ENCODE measurements at places on chromosomes 7 and 10.

DNA sequence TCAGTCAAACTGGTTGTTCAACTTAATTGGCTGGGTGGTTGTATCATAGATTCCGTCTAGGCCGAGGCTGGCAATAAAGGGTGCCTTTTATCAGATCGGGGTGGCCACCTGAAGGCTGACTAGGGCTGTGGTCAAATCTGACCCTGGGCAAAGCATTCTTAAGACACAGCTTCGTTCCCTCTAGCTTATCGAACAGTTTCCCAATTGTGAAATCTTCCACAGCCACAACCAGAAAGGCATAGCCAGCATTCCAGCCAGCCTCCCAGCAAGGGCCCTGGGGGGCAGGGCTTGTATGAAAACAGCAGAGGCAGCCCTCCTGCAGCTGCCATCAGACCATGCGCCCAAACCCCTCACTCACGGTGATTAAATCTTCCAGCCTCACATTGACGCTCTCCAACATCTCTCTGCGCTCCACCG is 42.5 kb upstream of the TMEM213 start:
- DNase-seq = peak; percentile 8

DNA sequence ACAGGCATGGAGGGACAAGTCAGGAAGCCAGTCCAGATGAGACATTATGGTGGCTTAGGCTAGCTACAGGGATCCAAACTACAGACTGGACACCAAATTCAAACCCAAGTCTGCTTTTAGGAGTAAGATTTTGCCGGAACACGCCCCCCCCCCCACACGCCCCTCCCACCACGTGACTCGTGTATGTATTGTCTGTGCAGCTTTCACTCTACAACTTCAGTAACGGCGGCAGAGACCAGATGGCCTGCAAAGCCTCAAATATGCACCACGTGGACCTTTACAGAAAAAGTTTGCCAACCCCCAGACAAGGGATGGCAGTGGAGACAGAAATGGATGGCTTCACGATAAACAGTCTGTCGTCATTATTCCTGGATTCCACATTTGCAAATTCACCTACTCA is 14.5 kb downstream of the HIPK2 start:
- DNase-seq = no peak

DNA sequence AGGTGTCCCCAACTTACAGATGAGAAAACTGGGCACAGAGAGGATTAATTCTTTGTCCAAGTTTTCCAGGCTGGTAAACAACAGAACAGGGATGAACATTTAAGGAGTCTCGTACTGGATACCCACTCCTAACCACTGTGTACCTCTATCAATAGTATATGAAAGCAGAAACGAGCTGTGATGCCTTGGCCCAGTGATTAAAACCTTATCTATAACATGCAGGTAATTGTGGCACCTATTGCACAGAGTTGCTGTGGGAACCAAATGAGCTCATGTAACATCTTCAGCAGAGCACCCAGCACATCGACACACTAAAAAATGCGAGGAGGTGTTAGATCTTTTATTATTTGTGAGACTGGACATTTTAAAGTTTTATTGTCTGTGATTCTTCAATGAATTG is 1.6 kb downstream of the TMEM273 start:
- no peak for DNase-seq

GRCh38 chr10:79947083-79947415 is 1.9 kb downstream of the SFTPD start:
- no peak for DNase-seq

- DNase-seq = no peak
Measured at GRCh38 chr10:113165673-113166072, 215.6 kb downstream of the TCF7L2 start.

DNA sequence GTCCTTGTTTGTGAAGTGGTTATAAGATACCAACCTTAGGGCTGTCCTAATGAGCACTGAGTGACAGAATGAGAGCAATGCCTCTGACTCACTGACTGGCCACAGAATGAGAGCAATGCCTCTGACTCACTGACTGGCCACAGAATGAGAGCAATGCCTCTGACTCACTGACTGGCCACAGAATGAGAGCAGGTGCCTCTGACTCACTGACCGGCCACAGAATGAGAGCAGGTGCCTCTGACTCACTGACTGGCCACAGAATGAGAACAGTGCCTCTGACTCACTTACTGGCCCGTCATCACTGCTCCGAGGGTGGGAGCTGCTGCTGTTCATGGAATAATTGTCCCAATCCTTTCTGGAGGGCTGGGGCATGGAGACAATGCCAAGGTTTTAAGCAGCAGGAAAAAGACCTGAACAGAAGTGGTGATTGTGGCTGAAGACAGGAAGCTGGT is 265.2 kb upstream of the PPP2R2D start:
- DNase-seq = no peak

DNA sequence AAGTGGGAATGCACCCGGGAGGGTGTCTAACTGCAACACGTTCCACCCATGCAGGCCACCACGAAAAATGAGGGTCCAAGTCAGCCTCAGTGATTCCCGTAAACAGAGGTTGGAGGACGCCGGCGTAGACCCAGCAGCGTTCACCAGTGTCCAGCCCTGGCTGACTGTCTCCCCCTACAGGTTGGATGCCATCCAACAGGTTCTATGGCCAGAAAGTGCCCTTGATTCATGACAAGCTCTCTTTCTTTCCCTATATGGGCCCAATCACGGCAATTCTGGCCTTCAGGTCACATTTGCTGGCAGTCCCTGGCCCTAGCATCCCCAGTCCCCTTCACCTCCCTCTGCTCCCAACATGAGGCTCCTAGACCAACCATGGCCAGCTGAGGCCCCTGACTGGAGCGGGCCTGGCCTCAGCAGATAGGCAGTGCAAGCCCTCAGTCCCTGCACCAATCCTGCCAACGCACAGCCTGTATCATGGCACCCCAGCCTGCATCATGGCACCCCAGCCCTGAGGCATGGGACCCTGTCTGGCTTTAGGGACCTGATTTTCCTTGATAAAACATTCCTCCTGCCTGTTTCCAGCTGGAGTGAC is 227.4 kb downstream of the GRID1 start:
- no peak for DNase-seq

- DNase-seq = no peak
Measured at GRCh38 chr10:72312865-72313391, 39.2 kb downstream of the DDIT4 start.

DNA sequence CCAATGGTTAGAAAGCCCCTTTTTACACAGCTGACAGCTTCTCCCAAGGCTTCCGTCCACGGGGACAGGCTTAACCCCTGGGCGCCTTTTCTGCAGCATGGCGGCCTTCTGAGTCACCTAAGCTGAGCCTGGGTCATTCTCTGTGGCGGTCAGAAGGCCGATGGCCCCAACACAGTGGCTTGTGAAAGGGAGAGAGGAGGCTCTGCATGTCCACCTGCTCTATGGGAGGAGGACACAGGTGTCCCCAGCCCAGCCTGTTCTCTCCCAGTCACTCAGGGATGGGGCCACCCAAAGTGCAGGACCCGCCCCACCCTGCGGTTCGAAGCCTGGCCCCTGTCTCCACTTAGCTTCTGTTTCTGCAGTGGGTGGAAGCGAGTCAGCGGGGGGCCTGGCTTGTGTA is 20.4 kb upstream of the TTYH3 start:
- DNase-seq = no peak

- no peak for DNase-seq
Measured at GRCh38 chr10:21138769-21139340, 241.7 kb upstream of the NEBL start.

All from kidney glomerular epithelial cell (primary cell).